ENCODE measurements at places on chromosomes 3 and 15.
A peak's percentile ranks its signal among the peaks of the same experiment; 100 is the strongest.

DNA sequence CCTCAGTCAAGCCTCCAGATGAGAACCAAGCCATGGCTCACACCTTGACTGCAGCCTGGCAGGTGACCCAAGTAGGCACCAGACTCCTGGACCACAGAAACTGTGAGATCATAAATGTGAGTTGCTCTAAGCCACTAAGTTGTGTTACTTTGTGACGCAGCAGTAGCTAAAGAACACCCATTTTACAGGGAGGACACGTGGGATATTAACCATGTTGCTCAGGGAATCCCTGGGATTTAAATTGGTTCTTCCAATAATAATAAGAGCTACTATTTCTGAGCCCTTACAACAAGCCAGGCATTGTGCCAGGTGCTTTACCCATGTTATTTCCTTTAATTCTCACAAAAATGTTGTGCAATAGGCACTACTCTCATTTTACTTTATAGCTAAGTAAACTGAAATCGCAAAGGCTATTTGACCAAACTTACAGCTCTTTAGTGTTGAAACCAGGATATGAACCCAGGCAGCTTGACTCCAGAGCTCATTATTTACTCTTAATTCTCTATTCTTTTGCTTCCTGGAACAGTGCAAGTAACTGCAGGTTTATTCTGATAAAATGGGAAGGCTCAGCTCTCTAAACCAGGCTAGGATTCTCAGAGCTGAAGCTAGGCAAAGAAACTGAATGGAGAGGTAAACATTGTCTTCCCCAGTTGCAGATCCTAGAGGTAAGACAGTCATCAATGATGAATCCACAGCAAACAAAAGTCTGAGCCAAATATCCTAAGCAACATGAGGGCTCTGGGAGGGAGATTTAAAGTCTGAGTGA, 294.4 kb downstream of the KBTBD8 start:
- no peak for DNase-seq

DNA sequence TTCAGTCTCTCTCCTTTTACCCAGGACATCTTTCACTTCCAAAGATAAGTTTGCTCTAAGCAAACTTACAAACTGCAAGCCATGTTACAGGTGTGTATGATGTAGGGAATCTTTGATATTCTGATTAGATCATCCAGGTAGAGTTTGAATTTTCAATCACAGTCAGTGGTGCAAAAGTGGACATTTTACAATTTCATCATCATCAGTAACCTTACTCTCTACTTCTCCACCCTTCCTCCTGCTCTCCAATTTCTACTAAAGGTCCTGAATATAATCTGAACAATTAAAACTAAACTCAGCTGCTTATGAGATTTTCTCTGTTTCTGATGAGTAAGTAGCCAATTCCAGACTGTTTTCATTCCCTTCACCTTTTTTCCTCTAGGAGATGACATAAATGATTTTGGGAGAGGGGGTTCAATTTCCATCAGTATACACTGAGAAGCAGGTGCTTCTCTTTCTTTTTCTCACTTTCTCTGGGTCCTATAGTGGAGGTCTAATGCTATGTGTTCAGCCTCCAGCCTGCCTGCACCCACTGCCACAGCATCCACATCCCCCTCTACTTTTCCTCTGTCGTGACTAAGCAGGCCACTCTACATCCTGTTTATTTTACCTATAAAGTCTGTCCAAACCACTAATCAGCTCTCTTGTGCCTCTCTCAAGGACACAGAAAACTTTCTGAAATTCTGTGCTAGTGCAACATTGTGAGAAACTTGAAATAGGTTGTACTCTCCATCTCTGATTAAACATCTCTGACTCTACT, 27.6 kb downstream of the SUCNR1 start:
- no peak for DNase-seq

GRCh38 chr3:108098003-108098370, 7.2 kb upstream of the CD47 start:
- no peak for DNase-seq

DNA sequence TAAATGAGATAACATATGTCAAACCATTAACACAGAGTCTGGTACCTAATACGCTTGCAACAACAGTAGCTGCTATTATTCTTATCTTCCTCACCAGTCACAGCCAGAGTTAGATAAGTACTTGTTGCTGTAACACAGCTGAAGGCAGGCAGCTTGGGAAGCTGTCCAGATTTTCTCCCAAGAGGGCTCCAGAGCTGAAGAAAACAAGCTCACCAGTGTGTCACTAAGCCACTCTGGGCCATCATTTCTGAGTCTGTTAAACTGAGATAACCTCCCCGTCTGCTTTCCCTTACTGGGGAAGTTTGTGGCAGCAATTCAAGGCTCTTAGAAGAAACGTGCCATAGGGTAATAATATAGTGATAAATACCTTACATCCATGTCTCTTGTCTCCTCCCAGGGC, 226.3 kb downstream of the TAFA4 start:
- DNase-seq: no peak

- no peak for DNase-seq
These were observed 966 bp upstream of the PKM start for GRCh38 chr15:72231833-72232478.

DNA sequence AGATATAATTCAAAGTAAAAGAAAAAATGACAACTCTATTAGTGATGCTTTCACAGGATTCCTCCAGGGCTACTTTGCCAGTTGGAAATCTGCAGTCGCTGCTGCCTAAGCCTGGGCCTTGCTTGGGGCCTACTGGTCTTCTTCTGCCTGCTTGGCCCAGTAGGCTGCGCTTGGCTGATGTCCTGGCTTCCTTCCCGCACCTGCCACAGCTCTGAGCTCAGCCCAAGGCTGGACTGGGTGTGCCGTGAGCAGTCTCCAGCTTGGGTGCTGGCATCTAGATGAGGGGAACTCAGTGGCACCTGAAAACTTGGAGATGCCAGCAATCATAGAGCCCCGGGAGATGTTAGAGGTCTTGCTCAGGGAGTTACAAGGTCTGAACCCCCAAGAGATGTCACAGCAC, 108.3 kb downstream of the BCHE start:
- no peak for DNase-seq

DNA sequence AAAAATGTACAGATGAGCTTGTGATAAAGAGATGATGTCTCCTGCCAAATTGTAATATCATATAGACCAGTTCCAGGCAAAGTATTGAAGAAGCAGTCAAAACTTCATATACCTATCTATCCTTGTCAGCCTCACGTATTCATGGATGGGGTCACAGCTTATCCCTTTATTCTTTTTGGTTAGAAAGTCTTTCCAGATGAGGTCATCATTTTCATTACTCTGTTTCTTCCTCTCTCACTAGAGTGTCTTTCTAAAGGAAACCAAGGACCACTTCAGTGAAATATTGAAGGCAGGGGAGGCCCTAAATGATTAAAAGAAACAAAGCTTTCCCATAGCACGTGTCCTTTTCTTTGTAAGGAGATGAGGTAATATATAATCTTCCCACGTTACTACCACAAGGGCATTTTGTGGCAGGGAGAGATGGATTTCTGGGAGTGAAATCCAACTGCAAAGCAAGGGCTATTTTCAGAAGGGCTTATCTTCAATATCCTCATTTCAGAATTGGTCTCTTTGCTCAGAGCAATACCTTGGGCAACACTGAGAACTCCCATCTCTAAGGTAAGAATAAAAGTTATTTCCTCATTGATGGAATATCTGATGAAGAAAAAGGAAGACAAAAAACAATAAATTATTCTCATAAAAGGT, 260.2 kb downstream of the TIGIT start:
- DNase-seq: no peak

- DNase-seq: no peak
These were observed 88.4 kb upstream of the RPL32 start for GRCh38 chr3:12929801-12930200.

DNA sequence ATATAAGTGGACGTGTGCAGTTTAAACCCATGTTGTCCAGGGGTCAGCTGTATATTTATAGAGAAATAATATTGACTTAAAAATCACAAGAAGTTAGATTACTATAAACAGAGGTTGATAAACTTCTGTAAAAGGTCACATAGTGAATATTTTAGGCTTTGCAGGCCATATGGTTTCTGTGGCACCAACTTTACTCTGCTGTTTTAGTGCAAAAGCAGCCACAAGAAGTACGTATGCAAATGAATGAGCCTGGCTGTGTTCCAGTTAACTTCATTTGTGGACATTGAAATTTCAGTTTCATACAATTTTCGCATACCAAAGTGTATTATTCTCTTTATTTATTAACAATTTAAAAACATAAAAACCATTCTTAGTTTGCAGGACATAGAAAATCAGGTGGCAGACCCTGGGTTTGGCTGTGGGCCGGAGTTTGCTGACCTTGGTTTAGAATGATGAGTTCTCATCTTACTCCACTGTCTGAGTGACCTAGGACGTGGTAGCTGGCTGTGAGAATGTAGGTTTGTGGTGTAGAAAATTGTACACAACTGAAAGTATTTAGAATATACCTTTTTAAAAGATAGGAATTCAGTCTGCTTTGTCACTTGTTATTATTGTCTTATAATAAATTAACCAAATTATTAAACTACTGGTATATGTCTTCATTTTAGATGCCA, 16.3 kb downstream of the FAN1 start:
- DNase-seq: no peak

DNA sequence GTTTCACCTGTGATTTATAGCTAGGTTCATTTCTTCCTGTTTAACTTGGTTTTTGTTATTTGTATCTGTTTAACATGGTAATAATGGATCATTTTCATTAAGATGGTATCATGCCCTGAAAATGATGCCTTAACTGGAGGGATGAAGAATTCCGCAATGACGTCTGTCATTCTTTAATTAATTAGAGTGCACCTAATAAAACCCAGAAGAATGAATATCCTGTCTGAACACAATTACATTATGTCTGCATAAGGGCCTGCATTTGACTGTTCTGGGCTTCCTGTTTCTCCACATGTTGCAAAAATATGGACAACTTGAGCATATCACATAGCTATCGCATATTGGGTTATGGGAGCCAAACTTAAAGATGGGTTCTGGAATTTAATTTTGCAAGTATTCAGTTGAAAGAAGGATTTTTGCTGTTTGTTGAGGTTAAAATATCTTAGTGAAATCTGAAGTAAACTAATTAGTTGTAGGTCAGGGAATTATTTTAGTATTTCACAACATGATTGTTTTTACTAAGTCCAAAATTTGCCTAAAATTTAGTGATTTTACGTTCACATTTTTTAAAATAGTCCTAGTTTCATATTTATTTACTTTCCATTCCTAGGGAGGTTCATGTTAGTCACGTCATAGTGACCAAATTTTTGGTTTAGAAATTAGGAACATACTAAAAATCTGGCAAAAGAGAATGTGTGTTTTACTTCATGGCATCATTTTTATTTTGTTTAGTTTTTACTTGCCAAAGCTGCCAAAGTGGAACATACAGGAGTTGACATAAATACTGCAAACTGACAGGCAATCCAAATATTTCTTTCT, 321.0 kb upstream of the TGFBR2 start:
- DNase-seq: no peak

DNA sequence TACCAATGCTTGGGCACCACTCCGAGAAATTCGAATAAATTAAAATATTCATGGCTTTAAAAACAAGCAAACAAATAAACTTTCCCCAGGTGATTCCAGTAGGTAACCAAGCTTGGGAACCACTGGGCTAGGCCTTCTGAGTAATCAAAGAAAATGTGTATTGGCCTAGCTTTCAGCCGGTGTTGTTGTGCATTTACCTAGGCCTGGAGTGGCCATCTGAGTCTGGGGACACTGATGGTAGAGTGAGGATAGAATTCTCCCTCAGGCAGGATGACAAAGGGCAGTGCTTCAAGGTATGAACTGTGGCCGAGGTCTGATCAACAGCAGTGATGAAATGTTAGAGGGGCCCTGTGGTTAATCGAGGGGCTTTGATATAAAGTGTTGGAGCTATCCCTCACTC, 440.5 kb downstream of the EPHB1 start:
- DNase-seq: no peak

DNA sequence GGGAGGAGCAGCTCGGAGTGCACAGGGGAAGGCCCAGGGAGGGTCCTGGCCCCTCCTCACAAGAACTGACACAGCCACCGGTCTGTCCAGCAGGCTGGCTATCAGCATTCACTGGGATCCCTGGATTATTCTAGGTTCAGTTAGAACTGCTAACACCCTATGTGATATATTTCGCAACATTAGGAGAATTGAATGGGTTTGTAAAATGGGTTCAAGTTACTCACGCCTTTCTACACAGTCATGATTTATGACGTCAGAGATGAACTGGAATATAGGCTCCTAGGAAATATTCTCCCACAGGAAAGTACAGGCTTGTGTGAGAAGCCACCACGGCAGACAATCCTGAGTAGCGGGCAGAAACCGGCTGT, 969 bp upstream of the BSN start:
- DNase-seq: no peak

DNA sequence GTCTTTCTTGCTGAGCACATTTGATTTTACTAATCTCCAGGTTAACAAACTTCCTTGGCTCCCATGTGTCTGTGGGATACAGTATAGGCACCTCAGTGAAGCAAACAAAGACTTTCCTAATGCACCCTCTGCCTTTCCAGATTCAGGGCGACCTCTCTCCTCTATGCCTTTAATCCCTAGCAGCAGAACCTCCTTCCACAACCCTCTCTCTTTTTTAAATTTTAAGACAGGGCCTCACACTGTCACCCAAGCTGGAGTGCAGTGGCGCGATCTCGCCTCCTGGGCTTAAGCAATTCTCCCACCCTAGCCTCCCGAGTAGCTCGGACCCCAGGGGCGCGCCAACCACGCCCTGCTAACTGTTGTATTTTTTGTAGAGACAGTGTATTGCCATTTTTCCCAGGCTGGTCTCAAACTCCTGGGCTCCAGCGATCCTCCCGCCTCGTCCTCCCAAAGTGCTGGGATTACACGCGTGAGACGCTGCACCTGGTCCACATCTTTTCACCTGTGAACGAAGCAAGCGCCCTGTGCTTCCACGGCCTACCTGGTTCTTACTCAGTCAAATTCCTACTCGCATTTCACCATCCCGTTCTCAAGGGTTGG, 1.7 kb upstream of the HACD3 start:
- DNase-seq: no peak

DNA sequence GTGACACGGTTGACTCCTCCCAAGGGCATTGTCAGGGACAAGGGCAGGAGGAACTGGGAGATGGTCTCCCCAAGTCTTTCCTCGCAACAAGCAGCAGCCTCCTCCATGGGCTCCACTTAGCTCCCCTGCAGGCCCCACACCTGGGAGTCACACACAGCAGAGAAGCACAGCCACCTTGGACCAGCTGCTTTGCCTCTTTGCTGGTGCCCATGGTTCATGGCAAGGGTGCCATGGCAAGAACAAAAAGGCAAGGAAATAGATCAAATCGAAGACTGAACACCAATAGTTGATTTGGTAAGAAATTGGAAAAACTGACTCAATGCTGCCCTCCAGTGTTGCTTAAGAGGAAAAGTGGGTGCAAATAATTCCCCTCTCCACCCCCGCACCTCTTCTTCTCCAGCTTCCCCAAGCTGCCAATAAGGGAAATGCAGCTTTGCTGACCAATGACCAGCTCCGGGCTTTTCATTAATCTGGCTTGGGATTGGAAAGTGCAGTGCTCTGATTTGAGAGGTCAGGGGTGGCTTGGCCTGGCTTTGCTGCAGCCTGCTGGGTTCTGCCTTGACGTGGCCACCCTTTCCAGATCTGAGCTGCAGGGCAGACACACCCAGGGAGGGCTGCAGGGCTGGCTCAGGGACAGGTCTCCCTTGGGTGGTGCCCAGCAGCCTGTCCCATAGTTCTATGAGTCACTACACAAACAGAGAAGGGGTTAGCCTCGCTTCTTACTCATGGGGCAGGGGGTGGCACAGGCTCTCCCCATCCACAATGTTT, 162.0 kb downstream of the KLF13 start:
- DNase-seq: peak; percentile 91

All from coronary artery (tissue), 2 donors.